H9 (cell line): ENCODE measurements at places on chromosomes 5 and 9. TPM values are rescaled to one million over a fixed set of nuclear protein-coding genes. Genes with fewer than 3 reads are reported as not detected.

SPINK6 gene
- total RNA-seq = not detected in 2 replicates

MYMK gene
- not detected in 2 replicates for total RNA-seq

FEM1C gene
- 15.2 and 16.1 TPM in 2 replicates for total RNA-seq

ESM1 gene
- not detected in 2 replicates for total RNA-seq

ENTPD2 gene
- total RNA-seq = 4.0 and 5.1 TPM in 2 replicates

DNA sequence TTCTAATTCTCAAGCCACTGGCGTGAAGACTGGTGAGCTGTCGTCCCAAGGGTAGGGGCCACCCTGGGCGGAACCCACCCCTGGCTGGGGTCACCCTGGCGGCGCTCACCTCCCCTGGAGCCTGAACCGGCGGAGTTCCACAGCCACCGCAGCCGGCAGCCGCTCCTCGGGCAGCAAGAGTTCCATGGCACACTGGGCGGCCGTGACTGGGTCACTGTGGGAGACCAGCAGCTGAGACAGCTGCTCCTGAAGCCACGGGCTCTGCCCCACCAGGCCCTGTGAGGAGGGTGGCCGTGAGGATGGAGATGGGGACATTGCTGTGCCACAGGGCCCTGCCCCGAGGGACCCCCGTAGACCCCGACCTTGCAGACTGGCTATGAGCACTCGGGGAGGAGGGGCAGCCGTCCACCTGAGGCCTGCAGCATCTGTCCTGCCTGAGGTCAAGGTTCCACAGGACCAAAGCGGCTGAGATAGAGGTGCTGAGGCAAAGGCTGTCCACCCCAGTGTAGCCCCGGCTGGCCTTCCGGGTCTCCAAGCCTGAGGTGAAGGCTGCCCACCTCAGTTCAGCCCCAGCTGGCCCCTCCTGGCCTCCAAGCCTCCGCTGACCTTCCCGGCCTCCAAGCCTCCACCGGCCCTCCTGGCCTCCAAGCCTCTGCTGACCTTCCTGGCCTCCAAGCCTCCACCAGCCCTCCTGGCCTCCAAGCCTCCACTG lies 50.6 kb upstream of the NRARP start:
- DNase-seq = no peak

DNA sequence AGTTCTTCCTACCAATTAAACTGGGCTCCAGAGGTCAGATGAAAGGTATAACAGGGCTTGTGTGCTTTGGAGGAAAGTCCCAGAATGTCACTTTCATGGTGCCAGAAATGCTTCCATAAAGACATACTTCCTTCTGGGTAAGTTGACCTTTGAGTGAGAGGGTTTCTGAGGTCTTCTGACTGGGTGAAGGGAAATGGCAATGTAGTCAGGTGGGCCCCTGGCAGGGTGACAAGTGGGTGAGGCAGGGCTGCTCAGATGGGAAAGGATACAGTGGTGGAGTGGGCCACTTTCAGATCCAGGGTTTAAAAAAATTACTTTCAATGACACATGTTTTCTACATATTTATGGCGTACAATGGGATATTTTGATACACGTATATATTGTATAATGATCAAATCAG lies 136.5 kb upstream of the PITX1 start:
- DNase-seq = no peak

DNA sequence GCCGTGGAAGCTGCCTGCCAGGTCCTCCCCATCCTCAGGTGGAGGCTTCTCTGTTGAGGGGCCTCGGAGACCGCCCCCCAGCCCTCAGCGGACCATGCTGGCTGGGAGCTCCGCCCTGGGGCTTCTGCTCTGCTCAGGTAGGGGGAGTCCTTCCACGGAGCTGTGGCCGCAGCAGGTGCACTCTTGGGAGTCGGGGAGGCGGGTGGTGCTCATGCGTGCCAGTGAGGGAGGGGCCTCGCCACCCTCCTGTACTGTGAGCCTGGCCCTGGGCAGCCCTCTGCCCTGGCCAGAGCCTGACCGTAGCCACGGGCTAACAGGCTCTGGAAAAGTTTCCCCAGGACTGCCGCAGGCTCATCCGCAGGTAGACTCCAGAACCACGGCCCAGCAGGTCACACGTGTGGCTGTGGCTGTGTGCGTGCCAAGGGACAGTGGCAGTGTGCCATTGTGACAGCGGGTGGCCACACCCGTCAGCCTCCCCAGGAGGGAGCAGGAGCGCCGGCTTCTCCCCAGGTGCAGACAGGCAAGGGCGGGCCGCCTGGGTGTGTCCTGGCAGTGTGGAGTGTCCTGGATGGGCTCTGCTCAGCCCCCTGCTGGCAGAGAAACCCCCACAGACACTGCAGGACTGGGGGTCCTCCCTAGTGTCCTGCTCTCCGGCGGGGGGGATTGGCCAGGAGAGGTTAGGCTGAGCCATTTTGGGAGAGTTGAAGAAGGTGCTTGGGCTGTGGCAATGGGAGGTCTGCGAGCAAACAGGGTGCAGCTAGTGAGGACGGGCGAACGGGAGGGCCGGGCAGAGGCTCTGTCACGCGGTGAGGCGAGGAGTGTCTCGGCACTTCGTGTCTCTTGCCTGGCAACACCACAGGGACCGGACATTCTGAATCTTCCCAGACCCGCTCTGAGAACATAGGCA lies 29.5 kb downstream of the TPPP start:
- no peak for DNase-seq

GRCh38 chr5:36765876-36766275 lies 110.7 kb upstream of the NIPBL start:
- no peak for DNase-seq

- DNase-seq = no peak
Measured at GRCh38 chr5:147963436-147963835, 57.1 kb upstream of the C5orf46 start.

DNA sequence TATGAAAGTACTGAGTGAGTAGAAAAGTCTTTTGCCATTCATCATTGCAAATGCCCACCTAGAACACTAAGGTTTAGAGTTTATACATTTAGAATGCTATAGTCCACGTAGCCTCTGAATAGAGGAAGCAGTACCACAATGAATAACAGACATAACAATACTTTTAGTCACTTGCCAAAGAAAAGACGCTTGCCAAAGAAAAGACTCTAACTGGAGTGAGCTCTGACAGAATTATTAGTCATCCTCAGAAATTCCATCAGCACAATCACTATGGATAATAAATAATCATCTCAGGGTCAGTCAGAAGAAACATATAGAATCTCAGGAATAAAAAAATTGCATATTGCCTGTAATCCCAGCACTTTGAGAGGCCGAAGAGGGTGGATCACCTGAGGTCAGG lies 168.5 kb upstream of the TARS1 start:
- DNase-seq = no peak

DNA sequence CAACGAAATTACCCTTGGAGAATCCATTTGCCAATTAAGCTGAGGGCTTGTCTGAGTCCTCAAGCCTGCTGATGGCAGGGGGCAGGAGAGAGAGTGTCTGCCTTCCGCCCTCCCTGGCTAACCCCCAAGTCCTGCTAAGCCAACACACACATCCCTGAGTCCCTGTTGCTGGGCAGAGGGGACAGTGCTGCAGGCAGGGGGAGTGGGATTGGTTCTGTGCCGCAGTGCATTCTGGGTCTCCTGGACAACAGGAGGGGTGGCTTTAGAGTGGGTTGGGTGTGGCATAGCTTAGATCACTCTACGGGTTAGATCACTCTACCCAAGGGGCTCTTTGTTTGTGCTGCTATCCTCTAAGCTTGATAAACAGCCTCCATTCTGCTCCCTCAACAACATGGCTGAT lies 427.7 kb downstream of the CDK5RAP2 start:
- DNase-seq = peak; percentile 86

GRCh38 chr5:173741729-173742431 lies 125.4 kb upstream of the BOD1 start:
- DNase-seq = no peak
